ENCODE measurements at places on chromosomes 2 and 18. TPM values are rescaled to one million over a fixed set of nuclear protein-coding genes. Genes with fewer than 3 reads are reported as not detected.

The LOXHD1 gene
- total RNA-seq = not detected

The SAG gene
- not detected for total RNA-seq

The GPR39 gene
- total RNA-seq = 16.4 TPM

The TBC1D8 gene
- total RNA-seq = 106 TPM

The IL36A gene
- not detected for total RNA-seq

The SNORC gene
- 0.98 TPM for total RNA-seq

The SCN7A gene
- total RNA-seq = not detected

The DPP10 gene
- not detected for total RNA-seq

The RAB31 gene
- total RNA-seq = 37.9 TPM

The COL6A3 gene
- 1,617 TPM for total RNA-seq

The FAM237A gene
- not detected for total RNA-seq

The PROC gene
- total RNA-seq = not detected

The C2orf80 gene
- total RNA-seq = not detected

The RBMS1 gene
- total RNA-seq = 136 TPM

The PROM2 gene
- 0.20 TPM for total RNA-seq

The POTEJ gene
- not detected for total RNA-seq

The UCN gene
- 0.59 TPM for total RNA-seq

The CAPN14 gene
- under 0.01 TPM for total RNA-seq

The KCNJ13 gene
- total RNA-seq = not detected

All from subcutaneous preadipocyte (primary cell).